Hippocampal formation (tissue), 2 donors: ENCODE measurements at places on chromosomes 2 and 18.

GRCh38 chr2:203819434-203820133 lies 48.0 kb upstream of the CTLA4 start:
- DNase-seq = no peak

GRCh38 chr2:217934321-217935131 lies 68.3 kb downstream of the TNS1 start:
- DNase-seq = no peak

- DNase-seq = no peak
Measured at GRCh38 chr18:75173125-75173432, 35.9 kb downstream of the PTGR3 start.

- DNase-seq = no peak
Measured at GRCh38 chr18:5195656-5196055, 1.4 kb downstream of the AKAIN1 start.
